Stimulated activated CD4-positive, alpha-beta T cell treated with anti-CD3 and anti-CD28 coated beads, Interleukin-4, amount 100 ng/mL, for 4 hours (primary cell): ENCODE measurements at places on chromosomes 6 and 20.

- no peak for DNase-seq
Measured at GRCh38 chr6:82951389-82951788, 114.3 kb downstream of the UBE3D start.

DNA sequence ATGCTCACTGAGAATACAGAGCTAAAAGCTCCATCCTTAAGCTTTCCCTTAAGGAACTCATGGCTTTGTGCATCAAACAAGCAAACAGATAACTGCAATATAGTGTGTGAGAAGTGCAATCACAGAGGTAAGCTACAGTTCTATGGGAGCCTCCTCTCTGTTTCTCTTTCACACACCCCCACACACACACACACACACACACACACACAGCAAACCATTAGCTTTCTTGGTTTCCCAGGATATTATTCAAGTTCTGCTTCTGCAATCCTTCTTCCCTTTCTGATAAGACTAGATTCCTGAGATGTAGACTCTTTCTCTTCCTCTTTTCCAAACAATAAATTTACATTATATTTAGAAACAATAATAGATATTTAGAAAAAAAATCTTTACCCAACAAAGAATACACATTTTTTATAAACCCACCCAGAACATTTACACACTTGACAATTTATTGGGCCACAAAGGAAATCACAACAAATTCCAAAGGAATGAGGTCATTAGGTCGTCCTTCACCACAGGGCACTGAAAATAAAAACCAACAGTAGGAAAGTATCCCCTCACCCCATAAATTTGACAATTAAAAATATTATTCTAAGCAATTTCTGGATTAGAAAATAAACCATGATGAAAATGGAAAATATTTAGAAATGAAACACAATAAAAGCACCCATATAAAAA, 9.3 kb upstream of the GFOD1 start:
- no peak for DNase-seq

- DNase-seq = no peak
Measured at GRCh38 chr6:16295060-16295459, 56.7 kb downstream of the GMPR start.

- no peak for DNase-seq
Measured at GRCh38 chr20:50048420-50049166, 64.4 kb downstream of the UBE2V1 start.

DNA sequence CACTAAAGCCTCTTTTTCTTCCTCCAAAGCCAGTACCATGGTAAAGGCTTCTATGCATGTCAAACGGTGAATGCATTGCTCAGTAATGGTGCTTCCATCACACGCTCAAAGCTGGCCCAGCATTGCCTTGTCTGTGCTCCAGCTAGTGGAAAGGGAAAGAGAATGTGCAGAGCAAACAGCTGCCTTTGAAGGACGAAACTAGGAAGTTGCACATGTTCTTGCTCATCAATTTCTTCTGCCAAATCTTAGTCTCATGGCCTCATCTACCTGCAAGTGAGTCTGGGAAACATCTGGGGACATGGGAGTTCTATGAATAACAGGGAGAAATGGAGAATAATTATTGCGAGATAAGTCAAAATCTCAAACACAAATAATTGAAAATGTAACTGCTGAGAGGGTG, 216.5 kb upstream of the SSTR4 start:
- no peak for DNase-seq

DNA sequence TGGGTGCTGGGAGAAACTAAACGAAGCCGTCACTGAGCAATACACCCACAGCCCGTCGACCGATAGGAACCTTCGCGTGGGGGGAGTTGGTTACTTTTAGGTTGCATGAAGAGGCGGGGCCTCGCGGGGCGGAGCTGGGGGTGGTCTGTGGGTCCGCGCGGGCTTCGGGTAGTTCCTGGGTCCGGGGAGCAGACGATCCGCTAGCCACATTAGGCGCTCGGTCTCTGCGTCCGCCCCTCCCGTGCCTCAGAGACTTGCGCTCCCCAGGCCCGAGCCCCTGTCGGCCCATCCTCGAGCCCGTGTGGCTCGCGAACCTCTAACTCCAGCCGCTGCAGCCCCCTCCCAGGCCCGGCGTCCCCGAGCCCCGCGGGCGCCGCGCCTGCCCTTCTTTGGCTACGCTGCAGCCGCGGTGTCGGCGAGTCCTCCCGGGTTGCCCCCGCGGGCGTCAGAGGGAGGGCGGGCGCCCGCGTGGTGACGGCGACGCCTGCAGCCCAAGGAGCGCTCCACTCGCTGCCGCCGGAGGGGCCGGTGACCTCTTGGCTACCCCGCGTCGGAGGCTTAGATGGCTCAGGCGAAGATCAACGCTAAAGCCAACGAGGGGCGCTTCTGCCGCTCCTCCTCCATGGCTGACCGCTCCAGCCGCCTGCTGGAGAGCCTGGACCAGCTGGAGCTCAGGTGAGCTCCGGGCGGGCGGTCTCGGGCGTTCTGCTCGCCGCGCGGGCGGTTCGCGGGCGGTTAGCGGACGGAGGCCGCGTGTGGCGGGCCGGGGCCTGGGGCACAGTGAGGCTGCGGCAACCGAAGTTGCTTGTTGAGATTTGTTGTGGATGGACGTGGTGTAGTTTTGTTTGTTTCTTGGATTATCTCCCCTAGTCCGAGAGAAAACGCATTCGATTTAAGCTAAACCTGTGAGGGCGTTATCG, at the start of gene BAG2:
Gene BAG2 (plus strand): TSS at position 191 of the 920 bp plus-strand sequence. CDS start 372 bp downstream, at position 563.
- peak; percentile 89 for DNase-seq

GRCh38 chr6:91852252-91852651, 1265.4 kb upstream of the MAP3K7 start:
- DNase-seq = no peak

GRCh38 chr6:12909833-12910232, 193.3 kb downstream of the PHACTR1 start:
- DNase-seq = no peak

DNA sequence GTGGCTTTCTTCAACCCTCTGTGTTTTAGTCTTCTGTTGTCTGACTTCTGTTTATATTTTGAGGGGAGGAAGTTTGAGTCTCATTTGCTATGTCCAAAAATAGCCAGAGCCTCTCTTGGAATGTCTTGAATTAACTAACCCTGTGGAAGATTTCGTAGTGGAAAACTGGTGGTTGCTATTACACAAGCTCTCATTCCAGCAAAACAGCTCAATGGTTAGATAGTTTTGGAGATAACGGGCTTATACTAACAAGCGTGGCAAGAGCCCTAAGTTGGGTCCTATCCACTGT, 1.6 kb downstream of the CCN2 start:
- no peak for DNase-seq

DNA sequence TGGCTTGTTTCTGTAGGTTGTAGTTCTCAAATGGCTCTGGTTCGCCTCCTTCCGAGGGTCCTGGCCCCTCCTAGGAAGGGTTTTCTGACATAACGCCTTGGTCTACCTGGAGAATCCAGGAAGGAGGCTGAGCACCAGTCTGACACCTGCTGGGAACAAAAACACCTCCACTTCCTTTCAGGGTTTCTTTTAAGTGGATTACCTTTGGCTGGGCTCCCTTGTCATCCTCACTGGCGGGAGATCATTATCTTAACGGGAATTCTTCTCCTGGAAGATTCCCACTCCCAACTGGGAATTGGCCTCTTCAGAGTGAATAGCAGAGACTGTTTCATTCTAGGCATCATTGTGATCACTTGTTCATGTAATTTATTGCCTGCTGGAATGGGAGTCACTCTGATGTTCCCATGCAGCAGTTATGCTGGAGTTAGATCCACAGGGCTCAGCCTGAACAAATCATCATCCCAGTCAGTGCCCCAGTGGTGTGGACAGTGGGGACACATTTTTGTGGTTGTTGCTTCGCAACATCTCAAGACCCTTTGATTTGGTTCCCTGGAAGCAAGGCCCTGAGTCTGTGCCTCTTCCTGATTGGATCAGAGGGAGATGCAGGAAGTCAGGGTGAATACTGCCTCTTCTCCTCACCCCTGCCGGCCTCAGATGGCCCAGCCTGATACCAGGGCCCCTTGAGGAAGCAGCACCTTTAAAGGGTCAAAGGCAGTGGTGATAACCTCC, 49.1 kb downstream of the LYRM2 start:
- DNase-seq = no peak

DNA sequence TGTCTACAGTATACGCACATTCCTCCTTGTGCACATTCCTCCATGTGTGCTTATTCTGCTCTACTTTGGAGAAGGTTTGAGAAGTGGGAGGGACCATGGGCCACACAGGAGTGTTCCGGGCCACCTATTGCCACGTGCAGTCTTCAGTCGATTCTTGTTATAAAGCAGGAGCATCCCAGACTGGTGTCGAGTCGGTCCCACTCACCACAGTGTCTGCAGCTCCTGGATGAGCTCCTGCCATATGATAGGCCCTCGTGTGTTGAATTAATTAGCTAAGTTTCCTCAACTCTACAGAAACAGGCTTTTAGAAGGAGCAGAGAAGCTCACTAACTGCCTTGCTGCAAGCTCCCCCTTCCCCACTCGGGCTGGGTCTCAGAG, 22.6 kb downstream of the ENTPD6 start:
- no peak for DNase-seq

GRCh38 chr6:148271711-148272439, 70.8 kb upstream of the SASH1 start:
- no peak for DNase-seq

DNA sequence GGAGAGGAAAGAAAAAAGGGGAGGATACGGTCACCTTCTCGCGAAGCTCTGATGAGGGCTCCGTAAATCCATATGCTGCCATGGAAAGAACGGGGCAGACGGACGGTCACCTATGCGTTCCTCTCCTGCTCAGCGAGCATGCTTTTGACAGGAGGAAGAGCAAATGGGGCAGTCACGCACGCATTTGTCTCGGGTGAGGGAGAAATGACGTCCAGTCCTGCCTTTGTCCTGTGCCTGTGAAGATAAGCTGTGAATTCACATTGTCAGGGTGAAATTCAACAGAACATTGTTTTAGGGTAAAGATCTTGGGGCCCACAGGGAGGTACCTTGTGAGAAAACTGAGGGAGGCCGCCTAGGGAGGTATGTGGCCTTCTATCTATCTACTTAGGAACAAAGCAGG, 83.8 kb downstream of the IRF4 start:
- DNase-seq = no peak

- DNase-seq = peak; percentile 73
Measured at GRCh38 chr20:32761831-32762753, at the start of gene DNMT3B. Gene DNMT3B, plus strand, starts transcription at chr20:32762385. Its CDS starts 17,939 bp downstream, at chr20:32780324.

DNA sequence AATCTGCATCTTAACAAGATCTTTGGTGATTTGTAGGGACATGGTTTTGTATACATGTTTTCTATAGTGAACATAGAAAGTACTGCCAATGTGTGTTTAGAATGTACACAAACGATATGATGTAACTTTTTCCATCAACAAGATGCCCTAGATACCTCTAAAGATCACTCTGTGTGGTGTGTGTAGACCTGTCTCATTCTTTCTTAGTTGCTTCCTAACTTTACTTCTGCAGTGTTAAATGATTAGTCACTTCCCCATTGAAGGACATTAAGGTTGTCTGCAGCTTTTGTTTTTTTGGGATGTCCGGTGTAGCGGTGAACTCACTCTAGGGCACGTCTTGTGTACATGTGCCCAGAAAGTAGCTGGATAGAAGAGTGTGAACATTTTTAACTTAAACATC, 35.9 kb downstream of the CDYL start:
- DNase-seq = no peak

- no peak for DNase-seq
Measured at GRCh38 chr20:3452136-3452535, 18.7 kb upstream of the ATRN start.

- DNase-seq = no peak
Measured at GRCh38 chr6:143283887-143284645, 166.4 kb downstream of the ADAT2 start.

GRCh38 chr6:138443979-138444378, 40.0 kb downstream of the HEBP2 start:
- DNase-seq = no peak

GRCh38 chr6:80605165-80605989, 498.9 kb downstream of the BCKDHB start:
- DNase-seq = no peak

DNA sequence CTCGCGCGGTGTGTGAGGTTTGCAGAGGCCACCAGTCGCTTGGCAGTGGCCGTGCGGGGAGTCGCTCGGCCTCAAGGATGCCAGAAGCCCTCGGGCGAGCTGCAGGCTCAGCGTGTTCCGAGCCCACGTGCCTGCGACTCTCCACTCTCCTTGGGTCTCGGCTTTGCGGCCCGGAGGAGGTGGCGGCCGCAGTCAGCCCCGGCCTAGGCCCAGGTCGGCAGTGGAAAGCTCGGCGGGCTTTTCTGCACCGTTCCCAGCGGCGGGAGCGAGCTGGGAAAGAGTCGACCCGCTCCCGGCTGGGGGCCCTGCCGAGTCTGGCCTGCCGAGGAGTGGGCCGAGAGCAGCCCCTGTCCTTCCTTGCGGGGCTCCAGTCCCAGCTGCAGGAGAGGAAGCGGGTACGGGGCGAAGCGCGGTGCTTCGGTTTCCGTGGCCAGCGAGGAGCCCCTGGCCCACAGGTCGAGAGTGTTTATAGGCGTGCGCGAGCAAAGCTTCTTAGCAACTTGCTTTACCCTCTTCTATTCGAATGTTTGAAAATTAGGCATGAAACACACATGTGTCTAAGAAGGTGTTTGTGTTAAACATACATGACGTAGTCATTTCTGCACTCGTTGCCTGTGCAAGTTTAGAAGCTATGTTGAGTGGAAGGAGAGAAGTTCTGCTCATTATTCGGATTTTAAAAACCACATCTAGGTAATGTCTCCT, 5.6 kb downstream of the FOXC1 start:
- DNase-seq = no peak

GRCh38 chr6:153032255-153032882, 29.9 kb upstream of the MTRF1L start:
- DNase-seq = no peak

DNA sequence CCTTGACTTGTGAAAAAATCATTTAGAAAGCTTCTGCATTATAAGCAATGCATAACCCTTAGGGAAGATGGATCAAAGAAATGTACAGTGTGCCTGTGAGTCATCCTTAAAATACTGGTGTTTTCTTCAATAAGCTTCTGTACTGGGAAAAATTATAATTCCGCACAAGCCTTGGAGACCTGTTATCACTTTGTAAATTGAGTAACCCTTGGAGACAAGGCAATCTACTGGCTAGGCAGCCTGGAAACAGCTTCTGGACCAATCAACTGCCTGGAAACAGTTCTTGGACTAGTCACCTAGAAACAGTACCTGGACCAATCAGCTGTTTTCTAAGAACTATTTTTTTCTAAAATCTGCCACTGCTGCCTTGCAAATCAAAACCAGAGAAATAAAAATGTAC, 25.8 kb upstream of the RNGTT start:
- DNase-seq = no peak
